ENCODE measurements at places on chromosomes 16 and 17.
A peak's percentile ranks its signal among the peaks of the same experiment; 100 is the strongest.

- no peak for DNase-seq
Measured at GRCh38 chr16:64648282-64648681, 473.6 kb downstream of the CDH11 start.

GRCh38 chr17:1179818-1180742 is at the start of gene ABR:
TSS of gene ABR (minus strand) at chr17:1179981. CDS start at chr17:1179727, 254 bp downstream.
- DNase-seq, result no peak

DNA sequence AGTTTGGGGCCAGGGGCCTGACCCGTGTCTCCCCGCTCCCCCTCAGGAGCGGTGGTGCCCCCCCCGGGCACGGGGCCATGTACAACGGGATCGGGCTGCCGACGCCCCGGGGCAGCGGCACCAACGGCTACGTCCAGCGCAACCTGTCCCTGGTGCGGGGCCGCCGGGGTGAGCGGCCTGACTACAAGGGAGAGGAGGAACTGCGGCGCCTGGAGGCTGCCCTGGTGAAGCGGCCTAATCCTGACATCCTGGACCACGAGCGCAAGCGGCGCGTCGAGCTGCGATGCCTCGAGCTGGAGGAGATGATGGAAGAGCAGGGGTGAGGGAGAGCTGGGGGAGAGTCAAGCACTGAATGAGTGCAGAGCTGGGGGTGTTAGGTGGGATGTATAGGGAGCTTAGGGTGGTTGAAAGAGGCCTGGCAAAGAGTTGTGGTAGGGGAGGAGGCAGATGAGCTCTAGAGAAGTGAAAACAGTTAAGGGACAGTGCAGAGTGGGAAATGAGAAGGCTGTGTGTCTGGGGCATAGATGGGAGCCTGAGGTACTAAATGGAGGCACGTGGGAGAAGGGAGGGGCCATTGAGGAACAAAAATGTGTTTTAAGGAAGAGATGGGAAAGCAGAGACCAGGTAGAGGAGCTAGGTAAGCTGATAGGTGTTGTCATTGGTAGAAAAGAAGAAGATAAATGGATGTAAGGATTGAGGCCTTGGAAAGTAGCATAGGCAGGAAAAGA is 4.0 kb downstream of the SRRM2 start:
- DNase-seq, result no peak

DNA sequence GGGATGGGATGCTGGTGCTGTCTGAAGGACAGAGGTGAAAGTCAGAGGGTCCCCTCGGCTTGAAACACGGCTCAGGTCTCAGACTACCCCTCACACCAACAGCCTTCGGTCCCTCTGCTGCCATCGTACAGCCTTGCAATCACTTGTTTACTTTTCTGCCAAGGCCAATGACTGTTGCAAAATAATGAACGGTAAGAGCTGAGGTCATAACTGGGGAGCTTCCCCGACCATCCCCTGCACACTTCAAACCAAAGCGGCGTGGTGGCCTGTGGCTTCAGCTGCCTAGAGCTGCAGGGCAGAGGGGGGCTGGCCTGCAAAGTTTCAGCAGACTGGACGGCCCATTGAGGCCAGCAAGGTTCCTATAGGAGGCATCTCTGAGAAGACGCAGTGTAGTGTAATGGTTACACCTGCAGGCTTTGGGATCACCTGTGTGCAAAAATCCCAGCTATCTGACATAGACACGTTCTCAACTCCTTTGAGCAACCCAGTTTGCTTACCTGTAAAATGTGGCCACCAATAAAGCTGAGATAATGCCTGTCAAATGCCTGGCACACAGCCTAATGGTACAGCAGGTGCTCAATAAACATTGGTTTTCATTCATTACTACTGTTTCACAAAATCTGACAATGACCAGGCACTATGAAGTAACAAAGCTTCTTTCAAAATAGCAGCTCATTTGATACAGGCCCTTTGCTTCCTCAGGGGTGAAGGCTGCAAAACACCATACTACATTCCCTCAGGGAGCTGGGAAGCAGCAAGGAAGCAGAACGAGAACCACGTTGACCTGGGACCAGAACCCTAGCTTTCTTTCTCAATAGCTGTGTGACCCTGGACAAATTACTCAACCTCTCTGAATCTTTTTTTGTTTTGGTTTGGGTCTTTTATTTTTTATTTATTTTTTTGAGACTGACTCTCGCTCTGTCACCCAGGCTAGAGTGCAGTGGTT is 5.0 kb downstream of the PAM16 start:
- no peak for DNase-seq

DNA sequence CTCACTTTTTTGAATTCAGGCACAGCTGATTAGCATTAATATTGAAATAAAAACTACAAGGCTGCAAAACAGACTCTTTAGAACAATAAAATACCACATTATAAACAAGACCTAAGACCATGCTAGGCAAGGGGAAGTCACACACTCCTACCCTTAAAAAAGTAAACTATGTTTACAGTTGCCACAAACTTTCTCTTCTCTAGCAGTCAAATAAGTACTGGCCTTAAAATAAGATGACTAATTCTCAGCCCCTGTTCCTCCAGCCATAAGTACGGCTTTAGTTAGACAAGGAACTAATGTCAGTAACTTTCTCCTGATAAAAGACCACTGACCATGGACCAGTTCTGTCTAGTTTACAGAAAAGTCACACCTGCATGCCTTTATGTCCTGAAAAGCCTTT is 19.5 kb upstream of the CPHXL start:
- DNase-seq, result no peak

GRCh38 chr17:78535273-78536197 is 41.7 kb downstream of the DNAH17 start:
- peak; percentile 91 for DNase-seq

- no peak for DNase-seq
Measured at GRCh38 chr17:4555873-4556759, 932 bp upstream of the MYBBP1A start.

- DNase-seq, result no peak
Measured at GRCh38 chr17:11561281-11561680, 37.0 kb upstream of the DNAH9 start.

GRCh38 chr17:45908460-45908859 is 14.1 kb downstream of the MAPT start:
- no peak for DNase-seq

DNA sequence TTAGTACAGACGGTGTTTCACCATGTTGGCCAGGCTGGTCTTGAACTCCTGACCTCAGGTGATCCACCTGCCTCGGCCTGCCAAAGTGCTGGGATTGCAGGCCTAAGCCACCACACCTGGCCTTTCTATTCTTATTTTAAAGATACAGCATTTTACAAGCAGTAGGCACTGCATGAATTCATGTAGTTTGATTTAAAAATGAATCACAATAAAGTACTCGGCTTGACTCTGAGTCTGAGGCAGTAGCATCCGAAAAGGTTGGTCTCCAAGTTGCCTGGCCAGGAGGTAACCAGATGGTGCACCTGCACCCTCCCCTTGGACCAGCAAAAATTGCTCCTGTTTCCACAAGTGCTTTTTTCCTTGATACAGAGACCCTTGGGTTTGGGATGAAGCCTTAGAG is 35.6 kb downstream of the MAP2K6 start:
- DNase-seq, result no peak

- no peak for DNase-seq
Measured at GRCh38 chr17:49998836-49999511, 4.0 kb upstream of the DLX3 start.

DNA sequence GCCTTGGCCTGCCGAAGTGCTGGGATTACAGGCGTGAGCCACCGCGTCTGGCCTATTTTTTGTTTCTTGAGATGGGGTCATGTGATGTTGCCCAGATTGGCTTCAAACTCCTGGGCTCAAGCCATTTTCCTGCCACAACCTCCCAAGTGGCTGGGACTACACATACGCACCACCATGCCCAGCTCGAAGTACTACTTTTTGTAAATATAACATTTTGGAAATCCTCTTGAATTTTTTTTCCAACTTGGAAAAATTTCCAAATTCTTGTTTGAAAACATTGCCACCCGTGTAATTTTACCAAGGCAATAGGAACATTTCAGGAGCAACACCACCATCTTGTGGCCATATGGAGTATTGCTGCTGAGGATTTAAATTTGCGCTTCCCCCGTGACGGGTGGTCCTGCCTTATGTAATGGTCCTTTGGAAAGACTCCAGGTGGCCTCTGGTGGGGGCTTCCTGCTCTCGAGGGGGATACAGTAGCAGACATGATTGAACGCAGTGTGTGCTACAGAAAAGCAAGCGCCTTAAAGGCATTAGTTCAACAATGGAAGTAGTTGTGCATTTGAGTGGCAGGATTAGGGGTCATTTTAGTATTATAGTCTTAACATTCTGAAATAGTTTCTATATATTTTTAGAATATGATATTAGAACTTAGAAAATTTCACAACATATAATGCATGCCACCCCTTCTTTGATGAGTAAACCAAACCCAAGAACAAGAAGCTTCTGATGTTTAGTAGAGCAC is 8.0 kb downstream of the FLYWCH1 start:
- no peak for DNase-seq

GRCh38 chr17:8965394-8966168 is at the start of gene PIK3R5:
TSS of gene PIK3R5 (minus strand) at chr17:8965707. CDS start at chr17:8911494, 54,213 bp downstream.
- DNase-seq, result no peak

- DNase-seq, result no peak
Measured at GRCh38 chr16:35735403-35736251, 2276.2 kb downstream of the TP53TG3F start.

DNA sequence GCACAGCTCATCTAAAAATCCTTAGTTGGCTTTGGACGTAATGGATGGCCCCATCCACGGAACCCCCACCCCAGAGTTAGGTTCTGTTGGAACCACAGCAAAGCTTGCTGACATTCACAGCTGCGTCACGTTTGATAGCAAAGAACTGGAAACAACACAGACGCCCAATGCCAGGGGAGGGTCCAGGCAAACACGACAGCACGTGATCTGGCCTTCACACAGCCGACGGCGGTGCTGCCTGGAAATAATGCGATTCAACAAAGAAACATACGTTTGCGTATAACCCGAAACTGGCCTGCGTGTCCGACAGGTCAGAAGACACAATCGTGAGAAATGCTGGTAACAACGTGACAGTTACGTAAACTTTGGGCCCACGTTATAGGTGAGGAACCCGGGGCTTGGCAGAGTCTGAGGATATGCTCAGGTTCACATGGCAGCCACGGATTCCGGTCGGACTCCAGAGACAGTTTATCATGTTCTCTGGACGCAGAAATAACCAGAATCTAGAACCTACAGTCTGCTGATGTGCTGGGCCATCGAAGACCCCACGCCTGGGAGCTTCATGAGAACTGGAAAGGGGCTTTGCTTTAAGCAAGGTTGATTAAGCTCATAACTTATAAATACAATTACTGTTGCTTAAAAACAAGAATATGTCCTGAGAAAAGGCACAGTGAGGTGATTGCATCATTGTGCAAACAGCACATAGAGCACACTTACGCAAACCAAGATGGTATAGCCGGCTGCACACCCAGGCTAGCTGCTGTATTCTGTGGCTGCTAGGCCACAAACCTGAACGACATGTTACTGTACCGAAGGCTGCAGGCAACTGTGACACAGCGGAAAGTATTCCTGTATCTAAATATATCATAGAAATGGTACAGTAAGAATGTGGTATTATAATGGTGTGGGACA is 70.4 kb downstream of the RPH3AL start:
- no peak for DNase-seq

DNA sequence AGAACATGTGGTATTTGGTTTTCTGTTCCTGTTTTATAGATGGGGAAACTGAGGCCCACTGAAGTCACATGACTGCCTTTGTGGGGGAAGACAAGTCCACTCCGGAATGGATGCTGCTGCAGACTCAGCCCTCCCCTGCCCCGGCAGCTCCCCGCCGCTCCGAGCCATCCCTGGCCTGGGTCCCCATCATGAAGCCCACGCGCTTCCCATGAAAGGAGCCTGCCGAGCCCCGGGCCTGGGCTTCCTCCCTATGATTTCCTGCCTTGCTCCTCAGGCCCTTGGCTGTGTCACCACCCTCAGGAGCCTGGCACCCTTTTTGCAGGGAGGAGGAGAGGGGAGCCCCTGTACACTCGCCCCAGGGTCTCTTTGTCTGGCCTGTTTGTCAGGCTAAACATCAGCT is 125.3 kb upstream of the FOXF1 start:
- DNase-seq, result no peak

GRCh38 chr17:81365148-81365600 is 30.1 kb upstream of the BAHCC1 start:
- DNase-seq, result no peak

- DNase-seq, result no peak
Measured at GRCh38 chr17:32913593-32913992, 14.4 kb upstream of the TMEM98 start.

DNA sequence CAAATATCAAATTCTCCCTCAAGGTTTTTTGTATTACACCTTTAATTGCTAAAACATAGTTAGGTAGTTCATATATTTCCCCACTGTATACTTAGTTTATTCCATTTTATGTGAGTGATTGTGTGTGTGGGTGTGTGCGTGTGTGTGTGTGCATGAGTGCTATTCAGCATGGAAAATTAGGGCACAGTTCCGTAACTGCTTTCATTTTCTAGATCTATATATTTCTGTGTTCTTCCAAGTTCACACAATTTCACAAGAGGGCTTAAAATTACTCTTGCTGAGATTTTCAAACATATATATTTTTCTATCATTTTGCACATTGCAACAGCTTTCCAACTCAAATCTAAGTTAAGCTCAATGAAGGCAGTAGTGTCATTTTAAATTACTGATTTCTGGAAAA is 782.9 kb upstream of the SOX9 start:
- no peak for DNase-seq

DNA sequence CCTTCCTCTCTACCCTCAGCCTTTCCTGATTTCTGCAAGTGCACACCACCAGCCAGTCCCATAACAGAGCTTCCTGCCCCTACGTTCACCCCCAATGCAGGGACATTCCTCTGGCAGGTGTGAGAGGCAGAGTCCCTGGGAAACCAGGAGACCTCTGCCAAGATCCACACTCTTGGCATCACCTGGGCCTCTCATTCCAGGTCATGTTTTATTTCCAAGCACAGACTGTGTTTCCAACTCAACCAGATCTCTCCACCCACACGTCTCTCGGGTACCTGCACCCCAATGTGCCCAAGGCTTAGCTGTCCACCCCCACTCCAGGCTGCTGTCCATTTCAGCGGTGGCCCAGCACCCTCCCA is 21.0 kb upstream of the PHB1 start:
- no peak for DNase-seq

DNA sequence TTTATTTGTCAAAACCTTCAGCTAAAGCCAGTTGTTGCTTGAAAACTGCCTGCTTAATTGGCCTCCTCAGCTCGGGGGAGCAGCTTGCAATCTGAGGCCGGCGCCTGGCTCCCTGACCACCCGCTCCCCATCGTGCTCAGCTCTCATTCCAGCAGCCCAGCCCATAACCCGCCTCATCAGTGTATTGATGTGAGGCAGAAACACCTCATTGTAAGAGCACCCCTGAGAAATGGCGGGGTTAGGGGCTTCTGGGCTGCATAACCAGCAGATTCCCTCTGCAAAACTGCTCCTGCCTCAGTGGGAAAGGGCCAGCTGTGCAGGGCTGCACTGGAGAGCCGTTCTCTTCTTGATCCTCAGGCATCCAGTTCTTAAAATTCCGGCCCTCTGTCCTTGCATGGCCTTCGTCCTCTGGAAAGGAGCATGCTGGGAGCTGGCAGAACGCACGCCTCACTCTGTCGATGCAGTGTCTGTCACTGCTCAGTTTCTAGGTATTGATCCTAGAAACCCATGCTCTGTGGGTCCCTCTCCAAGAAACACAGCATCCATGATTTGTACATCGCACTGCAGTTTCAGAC is 113.8 kb upstream of the CHMP6 start:
- no peak for DNase-seq
